ENCODE measurements at places on chromosomes 3 and 15.

GRCh38 chr3:111324645-111325044 is 217.4 kb upstream of the CD96 start:
- no peak for DNase-seq

DNA sequence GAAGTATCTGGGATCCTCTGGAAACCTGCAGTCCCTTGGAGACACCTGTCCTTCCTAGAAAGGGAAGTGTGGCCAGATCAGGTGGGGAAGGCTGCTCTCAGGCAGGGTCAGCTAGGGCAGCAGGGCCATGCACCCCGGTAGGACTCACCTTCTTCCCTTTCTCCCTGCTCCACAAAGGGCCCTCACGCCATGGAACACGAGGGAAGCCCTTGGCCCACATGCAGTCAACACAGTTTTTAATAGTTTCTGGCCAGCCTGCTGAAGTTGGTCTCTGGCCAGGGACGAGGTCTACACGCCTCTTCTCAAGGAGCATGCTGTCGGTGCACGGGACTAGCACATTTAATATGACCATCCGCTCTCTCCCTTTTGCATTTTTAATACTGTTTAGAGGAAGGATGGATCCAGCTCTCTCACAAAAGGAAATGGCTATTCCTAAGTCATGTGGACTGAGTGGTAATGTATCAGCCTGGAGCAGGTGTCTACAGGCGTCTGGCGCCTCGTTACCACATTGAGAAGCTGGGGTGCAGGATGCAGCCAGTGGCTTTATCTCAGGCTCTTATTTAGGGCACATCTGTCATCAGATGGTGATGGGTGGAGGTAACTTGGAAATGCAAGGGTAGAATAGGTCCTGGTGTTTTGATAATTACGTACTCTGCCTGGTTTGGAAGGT is 153.9 kb downstream of the KLF13 start:
- no peak for DNase-seq

DNA sequence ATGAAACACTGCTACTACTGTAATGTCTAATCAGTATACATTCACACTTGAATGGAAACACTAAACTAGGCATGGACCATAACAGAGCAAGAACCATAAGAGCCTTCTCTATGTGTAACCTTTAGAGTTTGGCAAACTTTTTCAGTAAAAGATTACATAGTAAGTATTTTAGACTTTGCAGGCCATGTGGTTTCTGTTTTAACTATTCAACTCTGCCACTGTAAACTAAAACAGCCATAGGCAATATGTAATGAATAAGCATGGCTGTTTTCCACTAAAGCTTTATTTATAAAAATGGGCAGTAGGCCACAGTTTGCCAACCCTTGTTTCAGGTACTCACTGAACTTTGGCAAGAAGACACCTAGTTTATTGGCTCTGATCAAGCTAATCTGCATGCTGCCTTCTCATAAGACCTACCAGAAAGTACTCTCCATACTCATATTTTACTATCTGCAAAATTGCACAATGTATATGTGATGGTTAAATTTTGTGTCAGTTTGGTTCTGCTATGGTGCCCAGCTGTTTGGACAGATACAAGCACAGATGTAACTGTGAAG is 46.0 kb downstream of the UACA start:
- no peak for DNase-seq

DNA sequence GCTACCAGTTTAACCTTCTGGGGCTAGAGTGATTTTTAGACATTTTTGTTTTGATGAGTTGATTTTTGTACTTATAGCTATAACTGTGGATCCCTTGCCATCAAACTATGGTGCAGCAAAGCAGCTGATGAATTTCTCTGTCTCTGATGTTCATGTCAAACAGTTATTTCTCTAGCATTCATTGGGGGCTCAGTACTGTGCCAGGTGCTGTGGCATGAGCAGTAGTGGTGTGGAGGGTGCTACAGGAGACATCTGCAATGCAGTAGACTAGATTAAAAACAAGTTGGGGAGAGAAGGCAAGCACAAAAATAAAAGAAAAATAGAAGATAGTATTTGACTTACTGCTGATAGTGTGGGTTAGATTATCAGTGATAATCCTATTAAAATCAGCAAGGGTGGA is 95.3 kb downstream of the AKAP13 start:
- no peak for DNase-seq

GRCh38 chr3:122665881-122666280 is 14.8 kb upstream of the PARP14 start:
- no peak for DNase-seq

DNA sequence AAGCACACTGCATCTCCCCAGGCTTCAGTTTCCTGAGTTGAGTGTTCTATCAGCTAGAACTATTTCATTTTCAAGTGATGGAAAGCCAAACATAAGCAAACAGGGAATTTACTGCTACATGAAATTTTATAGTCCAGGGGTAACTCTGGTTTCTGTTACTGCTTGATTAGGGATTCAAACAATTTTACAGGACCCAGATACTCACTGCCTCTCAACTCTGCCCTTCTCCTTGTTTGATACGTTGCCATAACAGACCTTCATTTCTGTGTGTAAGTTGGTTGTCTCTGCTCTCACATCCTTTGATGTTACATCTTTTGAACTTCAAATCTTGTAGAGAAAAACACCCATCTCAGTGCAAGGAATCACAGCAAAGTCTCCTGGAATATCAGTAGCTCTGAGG is 572.7 kb downstream of the UNC13C start:
- DNase-seq: no peak

DNA sequence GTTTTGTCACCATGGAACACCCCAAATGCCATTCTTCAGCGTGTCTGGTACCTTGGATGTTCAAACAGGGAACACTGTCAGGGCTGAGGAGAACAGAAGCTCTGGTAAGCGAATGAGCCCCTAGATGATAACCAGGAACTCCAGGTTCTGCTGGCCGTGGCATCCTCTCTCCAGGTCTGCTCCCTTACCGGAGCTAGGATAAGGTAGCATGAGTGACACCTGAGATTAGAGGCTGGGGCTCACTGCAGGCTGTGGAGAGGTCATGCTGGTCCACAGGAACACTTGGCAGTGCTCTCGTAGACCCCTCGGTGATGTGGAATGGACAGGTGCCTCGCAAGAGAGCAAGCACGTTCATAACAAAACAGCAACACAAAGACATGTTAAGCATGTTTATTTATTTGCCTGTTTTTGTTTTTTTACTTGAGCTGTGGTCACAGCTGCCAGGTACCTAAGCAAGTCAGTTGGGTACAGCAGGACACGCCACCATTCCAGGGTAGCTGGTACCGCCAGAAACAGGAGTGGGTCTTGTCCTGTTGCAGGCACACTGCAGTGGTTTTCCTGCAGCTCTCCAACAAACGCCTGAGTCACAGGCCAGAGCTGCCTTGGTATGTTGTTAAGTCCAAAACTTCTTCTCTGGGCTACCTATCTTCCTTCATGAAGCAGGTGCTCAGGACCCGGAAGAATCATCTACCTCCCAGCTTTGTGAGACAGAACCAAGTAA is 4.6 kb downstream of the RBM15B start:
- no peak for DNase-seq

DNA sequence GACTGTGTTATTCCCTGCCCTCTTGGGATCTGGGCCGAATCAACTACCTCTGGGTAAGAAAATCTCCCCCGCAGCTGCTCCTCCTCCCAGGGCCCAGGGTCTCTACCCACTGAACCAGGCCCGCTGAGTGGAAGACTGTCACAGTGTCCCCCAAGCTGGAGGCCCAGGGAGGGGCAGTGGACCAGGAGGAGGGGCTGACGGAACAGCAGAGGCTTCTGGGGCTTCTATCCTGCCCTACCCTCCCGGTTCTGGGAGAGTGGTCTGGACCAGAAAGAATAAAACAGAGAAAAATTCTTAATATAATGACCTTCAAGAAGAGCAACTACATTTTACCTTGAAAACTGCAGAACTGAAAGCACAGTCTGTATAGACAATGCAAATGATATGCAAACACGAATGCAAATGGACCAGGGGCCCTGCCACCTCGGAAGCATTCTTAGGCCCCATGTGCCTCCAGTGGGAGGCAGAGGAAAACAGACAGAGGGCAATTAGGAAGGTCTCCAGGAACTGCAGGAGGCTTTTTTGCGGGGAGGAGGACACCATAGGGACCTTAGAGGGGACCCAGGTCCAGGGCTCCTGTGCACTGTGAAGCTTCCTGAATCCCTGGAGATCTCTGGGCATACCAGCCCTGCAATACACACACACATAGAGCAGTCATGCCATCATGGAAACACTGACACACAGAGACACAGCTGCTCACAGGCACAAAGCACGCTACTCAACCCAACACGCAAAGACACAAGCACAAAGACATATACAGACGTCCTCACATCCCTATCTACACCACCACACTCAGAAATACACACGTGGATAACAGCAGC is 12.3 kb downstream of the MEGF11 start:
- no peak for DNase-seq

- peak; percentile 47 for DNase-seq
Observed at GRCh38 chr3:110070161-110070916, 733.0 kb upstream of the DPPA4 start.

DNA sequence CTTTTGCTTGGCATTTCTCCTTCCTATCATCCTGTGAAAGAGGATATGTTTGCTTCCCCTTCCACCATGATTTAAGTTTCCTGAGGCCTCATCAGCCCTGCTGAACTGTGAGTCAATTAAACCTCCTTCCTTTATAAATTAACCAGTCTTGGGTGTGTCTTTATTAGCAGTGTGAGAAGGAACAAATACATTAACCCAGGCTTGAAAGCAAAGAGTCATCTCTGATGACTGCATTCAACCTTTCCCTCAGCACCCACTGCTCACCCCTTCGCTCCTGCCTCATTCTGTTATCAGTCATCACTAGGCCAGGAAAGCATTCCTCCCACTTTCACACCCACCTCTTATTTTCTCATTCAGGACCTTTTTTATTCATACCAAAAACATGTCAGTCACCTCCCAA is 59.6 kb upstream of the CASR start:
- no peak for DNase-seq

DNA sequence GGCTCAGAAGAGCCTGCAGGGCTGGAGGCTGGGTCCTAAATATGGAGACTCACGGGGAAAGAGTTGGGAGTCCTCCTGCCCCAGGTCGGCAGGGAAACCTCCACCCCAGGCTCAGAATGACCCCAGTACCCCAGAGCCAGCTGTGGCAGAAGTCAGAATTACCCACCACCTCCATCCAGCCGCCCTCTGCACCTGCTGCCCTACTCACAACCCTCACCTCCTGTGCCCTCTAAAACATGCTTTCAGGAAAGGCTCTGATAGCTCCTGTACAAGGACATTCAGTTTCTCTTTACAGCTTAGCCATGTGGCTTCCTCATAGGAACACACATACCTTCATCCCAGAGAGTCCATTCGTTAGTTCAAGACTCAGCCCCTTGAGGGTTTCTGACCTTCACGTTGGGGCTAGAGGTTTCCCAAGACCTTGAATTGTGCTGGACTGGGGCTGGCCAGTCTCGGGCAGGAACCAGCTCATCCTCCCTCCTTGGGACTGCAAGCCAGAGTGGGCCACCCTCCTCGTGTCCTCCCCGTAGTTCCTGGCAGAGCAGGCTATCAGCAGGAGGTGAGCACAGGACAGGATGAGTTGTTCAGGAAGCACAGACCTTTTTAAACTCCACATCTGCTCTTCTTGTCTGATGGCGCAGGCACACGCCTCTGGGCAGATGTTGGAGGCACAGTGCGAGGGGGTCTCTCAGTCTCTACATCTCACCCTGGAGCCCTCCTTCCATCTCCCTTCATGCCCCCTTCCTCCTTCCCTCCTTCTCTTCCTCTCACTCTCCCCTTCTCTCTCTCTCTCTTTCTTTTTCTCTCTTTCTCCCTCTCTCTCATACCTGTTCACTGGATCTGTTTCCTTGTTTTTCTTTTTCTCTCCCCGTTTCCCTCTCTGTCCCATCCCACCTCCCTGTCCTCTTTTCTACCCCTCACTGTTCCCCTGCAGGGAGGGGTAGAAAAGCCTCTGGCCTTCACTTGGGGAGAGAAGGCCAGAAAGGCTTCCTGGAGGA is 55.9 kb upstream of the NR2C2 start:
- no peak for DNase-seq

GRCh38 chr3:48194446-48195071 is 6.3 kb upstream of the CDC25A start:
- DNase-seq: peak; percentile 18

DNA sequence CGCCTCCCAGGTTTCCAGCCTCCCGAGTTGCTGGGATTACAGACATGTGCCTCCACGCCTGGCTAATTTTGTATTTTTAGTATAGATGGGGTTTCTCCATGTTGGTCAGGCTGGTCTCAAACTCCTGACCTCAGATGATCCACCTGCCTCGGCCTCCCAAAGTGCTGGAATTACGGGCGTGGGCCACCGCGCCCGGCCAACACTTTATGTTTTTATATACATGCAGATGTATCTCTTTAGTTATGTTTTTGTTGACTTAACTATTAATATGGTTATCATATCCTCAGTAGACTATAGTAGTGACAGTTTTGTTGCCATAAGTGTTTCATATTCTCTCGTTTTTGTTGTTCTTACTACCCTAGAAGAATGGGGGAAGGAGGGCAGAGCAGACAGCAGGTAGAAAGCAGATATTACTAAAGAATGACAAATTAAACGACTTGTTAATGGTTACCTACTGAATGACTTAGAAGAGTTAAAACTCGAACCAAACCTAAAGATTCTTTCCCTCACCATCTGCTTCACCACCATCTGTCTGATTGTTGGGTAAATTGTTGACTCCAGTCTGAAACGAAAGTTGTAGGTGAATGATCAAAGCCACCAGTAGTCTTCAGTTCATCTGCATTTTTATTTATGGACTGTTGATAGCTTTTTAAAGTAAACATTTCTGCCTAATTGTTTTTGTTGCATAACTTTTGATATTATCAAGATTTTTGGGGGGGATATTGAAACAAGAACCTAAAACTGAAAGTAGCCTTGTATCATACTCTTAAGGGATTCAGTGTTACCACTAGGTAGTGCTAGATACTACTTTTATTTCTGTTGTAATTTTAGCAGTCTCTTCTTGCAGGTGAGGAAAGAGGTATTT is 89.3 kb downstream of the RASA2 start:
- DNase-seq: no peak

- DNase-seq: no peak
Observed at GRCh38 chr3:182527745-182528144, 265.6 kb upstream of the ATP11B start.

- no peak for DNase-seq
Observed at GRCh38 chr15:41031232-41032078, 78.2 kb downstream of the CHAC1 start.

DNA sequence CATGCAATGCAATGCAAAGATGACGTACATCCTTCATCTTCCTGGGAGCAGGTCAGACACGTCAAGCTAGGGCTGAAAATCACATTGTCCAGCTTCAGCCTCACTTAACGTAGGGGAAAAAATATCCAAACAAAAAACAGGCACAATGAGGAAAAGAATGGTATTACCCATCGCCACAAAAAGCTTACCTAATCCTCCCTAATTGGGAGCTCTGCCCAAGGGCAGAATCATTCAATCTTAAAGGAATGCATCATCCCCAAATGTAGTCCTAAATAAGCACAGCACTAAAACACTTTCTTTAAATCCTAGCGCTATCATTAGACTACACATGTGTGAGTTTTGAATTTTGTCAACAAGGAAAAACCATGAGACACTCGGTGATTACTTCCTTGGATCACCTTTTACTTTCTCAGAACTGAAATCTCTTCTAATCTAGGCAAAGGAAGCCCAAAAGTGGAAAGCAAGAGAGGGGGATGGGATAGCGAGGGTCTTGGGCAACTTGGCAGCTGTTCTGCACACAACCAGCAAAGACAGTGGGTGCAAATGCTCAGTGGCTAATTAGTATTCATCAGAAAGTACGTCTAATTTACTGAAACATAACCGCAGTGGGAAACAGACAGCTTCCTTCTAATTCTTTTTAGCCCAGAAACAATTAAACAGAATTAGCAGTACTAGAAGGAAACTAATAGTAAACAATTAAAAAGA is 87.4 kb downstream of the ADAMTS9 start:
- no peak for DNase-seq

- no peak for DNase-seq
Observed at GRCh38 chr3:190000861-190001196, 119.9 kb downstream of the P3H2 start.

All from NCI-H226 (cell line).